Natural killer cell treated with Interleukin-12 subunit alpha and Interleukin-12 subunit beta and Interleukin-15 and Interleukin-18, amount 100 ng/mL, for 72 hours (primary cell): ENCODE measurements at places on chromosomes 16 and 17. TPM values are rescaled to one million over a fixed set of nuclear protein-coding genes. Genes with fewer than 3 reads are reported as not detected.

DNA sequence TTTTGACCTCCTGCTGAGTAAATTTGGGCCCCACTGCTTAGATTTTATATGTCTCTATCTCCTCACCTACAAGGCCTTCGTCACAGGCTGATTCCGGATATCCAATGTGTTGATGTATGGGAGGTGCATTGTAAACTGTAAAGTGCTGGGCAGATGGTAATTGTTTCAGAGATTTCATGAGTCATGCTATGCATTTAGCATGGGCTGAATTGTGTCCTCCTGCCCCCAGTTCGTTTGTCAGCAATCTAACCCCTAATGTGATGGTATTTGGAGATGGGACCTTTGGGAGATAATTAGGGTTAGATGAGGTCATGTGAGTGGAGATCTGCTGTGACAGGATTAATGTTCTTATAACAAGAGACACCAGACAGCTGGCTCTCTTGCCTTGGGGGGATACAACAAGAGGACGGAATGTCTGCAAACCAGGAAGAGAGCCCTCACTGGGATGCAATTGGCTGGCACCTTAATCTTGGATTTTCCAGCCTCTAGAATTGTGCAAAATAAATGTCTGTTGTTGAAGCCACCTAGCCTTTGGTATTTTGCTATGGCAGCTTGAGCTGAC lies 101.8 kb upstream of the NLRP1 start:
- DNase-seq, result no peak

- no peak for DNase-seq
Observed at GRCh38 chr16:85062845-85063244, 35.2 kb downstream of the KIAA0513 start.

MT1A gene
- total RNA-seq, result 22.4 TPM

GRCh38 chr17:14859542-14859941 lies 405.6 kb downstream of the PMP22 start:
- no peak for DNase-seq

RNF43 gene
- 1.3 TPM for total RNA-seq

GRCh38 chr16:27439271-27440018 lies 37.5 kb downstream of the IL21R start:
- peak; percentile 16 for DNase-seq

- no peak for DNase-seq
Observed at GRCh38 chr17:12007466-12007865, 10.2 kb upstream of the ZNF18 start.

EPX gene
- total RNA-seq, result not detected

DNA sequence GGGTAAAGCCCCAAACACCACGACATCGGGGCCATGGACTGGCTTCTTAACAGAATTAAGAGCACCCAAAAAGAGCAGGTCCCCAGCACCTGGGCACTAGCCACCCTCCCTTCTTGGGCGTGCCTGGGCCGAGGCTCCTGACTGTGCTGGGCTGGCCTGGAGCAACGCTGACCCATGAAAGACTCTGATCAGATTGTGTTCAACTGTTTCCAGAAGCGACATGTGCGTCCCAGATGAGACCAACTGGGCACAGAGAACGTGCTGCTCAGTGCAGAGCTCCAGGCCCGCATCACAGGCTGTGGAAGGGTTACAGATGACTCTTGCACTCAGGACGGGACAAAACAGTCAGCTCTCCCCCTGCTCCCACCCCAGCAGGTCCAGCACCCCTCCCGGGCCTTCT lies 100.7 kb downstream of the KCNJ12 start:
- DNase-seq, result no peak

GRCh38 chr16:49428808-49429207 lies 55.2 kb downstream of the C16orf78 start:
- DNase-seq, result peak; percentile 22

ADAD2 gene
- total RNA-seq, result not detected

GRCh38 chr17:27343977-27344607 lies 50.2 kb downstream of the WSB1 start:
- no peak for DNase-seq

SLC46A1 gene
- 8.1 TPM for total RNA-seq

GRCh38 chr16:75486676-75487313 lies 8.4 kb downstream of the CHST6 start:
- no peak for DNase-seq

TEKT5 gene
- 0.28 TPM for total RNA-seq

GPR179 gene
- total RNA-seq, result not detected

SLC12A3 gene
- not detected for total RNA-seq

ATP2A1 gene
- total RNA-seq, result 5.0 TPM

GRCh38 chr17:36877771-36878170 lies 59.5 kb upstream of the LHX1 start:
- DNase-seq, result no peak

- no peak for DNase-seq
Observed at GRCh38 chr16:83714286-83714685, 93.5 kb upstream of the HSBP1 start.

DNA sequence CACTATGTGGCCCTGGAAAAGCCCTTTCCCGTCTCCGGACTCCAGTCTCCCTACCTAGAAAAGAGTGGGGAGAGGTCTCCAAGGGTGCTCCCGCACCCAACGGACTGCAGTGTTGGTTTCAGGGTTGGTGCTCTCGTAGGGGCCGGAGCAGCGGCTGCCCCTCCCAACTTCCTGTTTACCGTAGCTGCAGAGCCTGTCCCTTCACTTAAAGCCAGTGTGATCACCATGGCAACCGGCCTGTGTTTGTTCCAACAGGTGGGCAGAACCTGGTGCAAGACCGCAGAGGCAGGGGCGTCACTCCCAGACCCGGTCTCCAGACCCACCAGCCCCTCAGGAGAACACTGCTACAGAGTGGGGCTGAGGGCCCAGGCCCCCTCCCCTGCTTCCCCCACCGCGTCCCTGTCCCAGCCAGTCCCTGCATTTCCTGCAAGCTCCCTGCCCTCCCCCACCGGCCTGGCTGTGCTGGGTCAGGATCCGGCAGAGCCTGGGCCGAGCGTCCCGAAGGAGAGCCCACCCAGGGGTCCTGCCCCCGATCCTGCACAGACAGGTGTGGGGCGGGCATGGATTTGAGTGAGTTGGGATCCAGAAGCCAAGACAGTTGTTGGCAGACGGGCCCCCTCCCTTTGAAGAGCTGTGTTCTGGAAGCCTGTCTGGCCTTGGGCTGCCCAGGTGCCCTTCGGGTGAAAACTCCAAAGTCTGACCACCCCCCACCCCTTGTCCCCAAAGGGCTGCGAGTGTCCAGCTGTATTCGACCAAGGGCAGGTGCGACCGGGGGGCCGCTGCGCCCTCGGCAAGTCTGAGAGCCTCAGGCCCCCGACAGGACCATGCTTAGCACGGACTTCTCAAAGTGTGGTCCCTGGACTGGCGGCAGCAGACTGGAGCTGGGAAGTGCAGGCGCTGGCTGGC lies 1.5 kb upstream of the BAIAP3 start:
- no peak for DNase-seq

- DNase-seq, result no peak
Observed at GRCh38 chr16:65975049-65975708, 391.3 kb upstream of the CDH5 start.

DNA sequence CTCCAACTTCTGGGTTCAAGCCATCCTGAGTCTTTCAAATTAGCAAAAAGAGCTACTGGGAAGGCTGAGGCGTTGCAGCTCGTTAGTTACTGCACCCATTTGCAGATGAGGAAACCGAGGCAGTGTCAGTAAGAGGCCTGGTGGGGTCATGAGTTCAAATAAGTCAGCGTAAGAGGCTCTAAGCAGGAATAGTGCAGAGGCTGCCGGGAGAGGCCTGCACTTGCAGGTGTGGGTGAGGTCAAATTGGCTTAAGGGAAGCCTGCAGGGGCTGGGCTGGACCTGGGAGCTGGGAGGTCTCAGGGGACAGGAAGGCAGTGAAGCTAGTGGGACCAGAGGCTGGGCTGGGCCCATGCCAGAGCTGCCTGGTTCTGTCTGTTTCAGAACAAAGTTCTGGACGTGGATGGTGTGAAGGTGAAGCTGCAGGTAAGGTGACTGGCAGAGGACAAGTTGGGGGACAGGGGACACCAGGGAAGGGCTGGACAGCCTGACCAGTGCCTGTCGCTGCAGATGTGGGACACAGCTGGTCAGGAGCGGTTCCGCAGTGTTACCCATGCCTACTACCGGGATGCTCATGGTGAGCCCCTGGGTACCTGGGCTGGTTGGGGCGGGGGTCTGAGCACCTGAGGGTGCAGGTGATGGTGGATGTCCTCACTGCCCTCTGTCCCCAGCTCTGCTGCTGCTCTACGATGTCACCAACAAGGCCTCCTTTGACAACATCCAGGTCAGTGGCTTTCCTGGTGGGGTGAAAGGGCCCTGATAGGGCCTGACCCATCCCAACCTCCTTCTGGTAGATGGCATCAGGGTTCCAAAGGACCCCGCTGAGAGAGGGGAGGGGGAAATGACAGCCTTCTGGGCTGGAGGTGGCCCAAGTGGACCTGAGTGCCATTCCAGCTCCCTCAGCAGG lies 3.0 kb downstream of the RAB26 start:
- peak; percentile 58 for DNase-seq

DNA sequence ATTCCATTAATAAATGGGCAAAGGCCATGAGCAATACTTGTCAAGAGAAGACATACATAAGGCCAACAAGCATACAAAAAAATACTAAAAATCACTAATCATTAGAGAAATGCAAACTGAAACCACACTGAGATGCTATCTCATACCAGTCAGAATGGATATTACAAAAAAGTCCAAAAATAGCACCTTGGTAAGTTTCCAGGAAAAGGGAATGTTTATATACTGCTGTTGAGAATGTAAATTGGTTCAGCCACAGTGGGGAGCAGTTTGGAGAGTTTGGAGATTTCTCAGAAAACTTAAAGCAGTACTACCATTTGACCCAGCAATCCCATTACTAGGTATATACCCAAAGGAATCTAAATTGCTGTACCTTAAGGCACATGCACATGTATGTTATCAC lies 467.7 kb downstream of the CDH11 start:
- no peak for DNase-seq

GRCh38 chr16:82833378-82833993 lies 206.7 kb downstream of the CDH13 start:
- no peak for DNase-seq

MYH13 gene
- total RNA-seq, result not detected

DNA sequence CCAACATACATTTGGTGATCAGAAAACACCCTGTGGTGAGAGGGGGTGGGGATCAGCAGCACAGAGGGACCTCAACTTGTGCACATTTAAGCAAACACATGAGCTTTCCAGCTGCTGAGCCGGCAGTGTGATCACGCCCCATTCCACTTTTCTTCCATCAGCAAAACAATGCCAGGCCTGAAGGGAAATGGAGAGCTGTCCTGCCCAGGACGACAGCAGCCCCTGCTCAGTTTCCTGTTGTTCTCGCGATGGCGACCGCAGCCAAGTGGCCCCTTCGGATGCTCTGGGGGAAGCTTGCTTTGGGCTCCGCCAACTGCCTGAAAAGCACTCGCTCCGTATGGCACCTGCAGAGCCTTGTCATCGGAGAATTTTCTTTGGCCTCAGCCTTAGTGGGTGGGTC lies 272.3 kb downstream of the FOXL1 start:
- no peak for DNase-seq

- DNase-seq, result no peak
Observed at GRCh38 chr16:27980919-27981700, 82.4 kb downstream of the GSG1L start.

DNA sequence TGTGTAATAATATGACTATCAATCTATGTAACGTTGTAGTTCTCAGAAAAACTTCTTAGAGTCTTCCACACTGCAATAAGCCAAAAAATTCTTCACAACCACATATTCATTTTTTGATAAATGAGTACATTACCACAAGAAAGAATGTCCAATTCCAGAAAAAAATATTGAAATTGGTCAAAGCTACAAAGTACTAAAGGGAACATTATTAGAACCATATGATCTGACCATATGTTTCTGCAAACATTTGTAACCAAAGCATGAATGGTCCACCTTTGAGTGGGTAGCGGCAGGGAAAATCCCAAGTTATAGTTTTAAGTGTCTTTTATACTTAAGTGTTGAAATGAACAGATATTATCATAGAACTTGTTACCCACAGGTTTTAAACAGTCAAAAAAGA lies 71.7 kb upstream of the NACA2 start:
- DNase-seq, result no peak
